Inflammatory macrophage (primary cell): ENCODE measurements at places on chromosomes 11 and 22.
A peak's percentile ranks its signal among the peaks of the same experiment; 100 is the strongest.

GRCh38 chr11:95074792-95075563 lies 8.3 kb downstream of the SRSF8 start:
- DNase-seq: no peak

DNA sequence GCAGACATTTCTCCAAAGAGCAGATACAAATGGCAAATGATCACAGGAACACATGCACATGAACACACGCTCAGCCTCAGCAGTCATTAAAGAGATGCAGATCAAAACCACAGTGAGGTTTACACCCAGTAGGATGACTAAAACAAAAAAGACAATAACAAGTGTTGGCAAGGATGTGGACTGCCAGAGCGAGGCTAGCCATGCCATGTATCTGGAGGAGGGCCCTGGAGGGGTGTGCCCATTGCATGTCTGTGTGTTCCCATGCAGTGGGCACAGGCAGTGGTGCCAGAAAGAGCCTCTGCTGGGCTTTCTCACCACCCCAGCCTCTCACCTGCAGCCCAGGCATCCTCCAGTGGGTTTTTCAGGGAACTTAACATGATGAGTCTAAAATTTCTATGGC lies 54.2 kb upstream of the KCNQ1OT1 start:
- DNase-seq: no peak

- DNase-seq: no peak
Measured at GRCh38 chr11:35049859-35050531, 89.0 kb upstream of the CD44 start.

GRCh38 chr11:105092256-105093239 lies 47.0 kb downstream of the CARD18 start:
- DNase-seq: peak; percentile 61

DNA sequence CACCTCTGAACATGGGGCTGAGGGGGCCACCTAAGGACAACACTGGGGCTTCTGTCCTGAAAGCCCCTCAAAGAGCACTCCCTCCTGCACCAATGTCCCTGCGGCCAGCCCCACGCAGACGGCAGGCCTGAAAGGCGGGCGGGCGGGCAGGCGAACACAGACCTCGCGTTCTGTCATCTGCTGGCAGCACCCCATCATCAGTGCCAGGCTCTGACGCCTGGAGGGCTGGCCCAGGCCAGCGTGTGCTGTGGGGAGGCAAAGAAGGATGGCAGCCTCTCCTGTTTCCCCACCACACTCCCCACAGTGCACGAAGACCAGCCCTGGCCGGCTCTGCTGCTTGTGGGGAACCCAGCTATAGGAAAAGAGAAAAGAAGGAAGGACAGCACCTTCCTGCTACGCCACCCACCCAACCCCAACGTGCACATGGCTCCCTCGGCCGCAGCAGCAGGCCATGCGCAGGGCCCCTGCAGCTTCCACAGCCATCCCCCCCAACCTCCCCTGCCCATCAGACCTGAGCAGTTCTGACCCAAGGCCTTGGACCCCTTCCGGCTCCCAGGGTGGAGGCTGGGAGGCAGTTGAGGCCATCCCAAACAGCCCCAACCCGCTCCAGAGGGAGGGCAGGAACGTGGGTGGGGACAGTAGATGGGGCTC lies 3.5 kb downstream of the SBF1 start:
- DNase-seq: peak; percentile 22

DNA sequence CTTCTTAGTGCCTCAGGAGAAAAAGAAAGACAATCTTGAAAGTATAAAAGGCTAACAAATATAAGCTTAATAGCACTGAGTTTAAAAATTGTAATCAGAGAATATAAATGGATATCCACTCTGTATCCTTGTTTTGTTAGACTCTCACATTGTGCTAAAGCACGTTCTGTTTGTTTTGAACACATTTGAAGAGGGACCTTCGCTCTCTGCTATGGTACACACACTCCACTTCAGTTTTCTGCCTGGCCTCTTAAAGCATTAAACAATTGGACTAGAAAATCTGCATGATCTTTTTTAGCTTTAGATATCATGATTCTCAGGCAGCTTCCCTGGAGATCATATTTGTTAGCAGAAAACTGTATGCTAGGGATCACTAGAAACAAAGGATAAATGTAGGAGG lies 40.3 kb upstream of the PGR start:
- no peak for DNase-seq

GRCh38 chr11:13889552-13890249 lies 72.8 kb upstream of the SPON1 start:
- DNase-seq: no peak

GRCh38 chr22:30313527-30314363 lies 13.0 kb downstream of the TBC1D10A start:
- no peak for DNase-seq
